HAP-1 (cell line): ENCODE measurements at places on chromosomes 2 and 18.

- DNase-seq: no peak
Observed at GRCh38 chr18:56127322-56128099, 510.9 kb downstream of the TXNL1 start.

DNA sequence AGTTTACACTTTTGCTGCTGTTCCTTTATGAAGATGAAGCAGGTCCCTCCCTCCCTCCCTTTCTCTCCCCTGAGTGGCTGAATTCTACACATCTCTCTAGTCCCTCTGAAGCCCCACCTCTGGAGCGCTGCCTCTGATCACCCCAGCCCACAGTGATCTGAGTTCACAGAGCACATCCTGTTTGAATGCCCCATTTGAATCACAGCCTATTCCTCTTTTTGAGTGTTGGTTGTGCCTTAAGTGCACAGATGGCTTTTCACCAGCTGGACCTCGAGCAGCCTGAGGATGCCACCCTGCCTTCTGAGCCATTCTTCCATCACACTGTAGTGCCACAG, 87.1 kb downstream of the ITGB1BP1 start:
- no peak for DNase-seq

GRCh38 chr2:227153307-227153706, 10.7 kb downstream of the COL4A4 start:
- DNase-seq: no peak

GRCh38 chr2:164826293-164827243, 15.1 kb downstream of the COBLL1 start:
- no peak for DNase-seq

- no peak for DNase-seq
Observed at GRCh38 chr2:20185176-20186022, 39.5 kb downstream of the SDC1 start.

DNA sequence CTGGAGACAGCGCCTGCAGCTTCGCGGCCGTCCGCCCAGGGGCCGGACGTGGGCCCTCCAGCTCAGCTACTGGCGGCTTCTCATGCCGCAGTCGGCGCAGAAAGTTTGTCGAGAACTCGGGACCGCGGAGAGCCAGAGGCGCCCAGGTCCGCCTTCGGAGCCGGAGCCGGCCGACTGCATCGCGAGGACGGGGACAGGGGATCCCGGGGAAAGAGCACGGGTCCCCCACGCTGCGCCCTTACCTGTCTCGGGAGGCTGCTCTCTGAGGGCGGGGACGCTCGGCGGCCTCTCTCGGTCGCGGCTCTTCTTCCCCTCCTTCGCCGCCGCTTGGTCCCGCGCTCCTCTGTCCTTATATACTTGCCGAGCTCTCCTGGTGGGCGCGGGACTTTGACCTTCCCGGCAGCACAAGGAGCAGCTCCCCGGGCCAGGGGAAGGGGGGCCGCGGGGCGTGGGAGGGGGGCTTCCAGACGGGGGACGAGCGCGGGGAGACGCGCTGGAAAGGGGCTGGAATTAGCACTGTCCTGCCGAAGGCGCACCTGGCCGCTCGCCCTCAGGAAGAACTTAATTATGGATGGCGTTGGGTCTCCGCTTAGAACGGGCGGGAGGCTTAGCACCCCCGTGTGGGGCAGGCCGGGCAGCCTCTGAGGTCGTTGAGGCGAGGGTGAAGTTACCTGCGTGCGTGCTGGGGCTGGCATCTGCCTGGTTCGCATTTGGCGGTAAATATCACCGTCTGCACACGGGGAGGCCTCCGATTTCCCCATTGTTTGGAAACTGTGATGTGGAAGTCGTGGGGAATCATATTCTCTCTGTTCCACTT, at the start of gene POMC:
POMC (minus strand) TSS at position 325 of the 817 bp plus-strand sequence. CDS start 3,808 bp downstream, outside the sequence.
- DNase-seq: peak; percentile 15

DNA sequence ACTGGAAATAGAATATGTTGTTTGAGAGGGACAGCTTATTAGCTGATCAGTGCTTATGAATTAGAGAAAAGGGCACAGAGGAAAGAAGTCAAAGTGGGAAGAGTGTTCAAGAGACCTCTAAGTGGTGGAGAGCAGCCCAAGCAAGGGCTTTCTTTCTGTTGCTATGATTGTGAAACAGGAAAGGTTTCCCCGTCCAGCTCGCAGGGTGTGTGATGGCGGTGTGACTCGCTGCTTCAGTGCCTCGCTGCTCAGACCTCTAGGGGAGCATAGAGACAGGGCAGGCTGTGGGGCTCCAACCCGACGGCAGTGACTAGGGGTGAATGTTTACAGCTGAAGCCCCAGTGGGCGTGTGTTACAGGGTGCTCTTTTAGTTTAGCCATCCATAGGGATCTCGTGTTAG, 166.5 kb upstream of the COPS8 start:
- DNase-seq: no peak

GRCh38 chr18:30386624-30387023, 655.9 kb downstream of the DSC3 start:
- no peak for DNase-seq

GRCh38 chr2:74278694-74279093, 64.5 kb downstream of the SLC4A5 start:
- DNase-seq: no peak

DNA sequence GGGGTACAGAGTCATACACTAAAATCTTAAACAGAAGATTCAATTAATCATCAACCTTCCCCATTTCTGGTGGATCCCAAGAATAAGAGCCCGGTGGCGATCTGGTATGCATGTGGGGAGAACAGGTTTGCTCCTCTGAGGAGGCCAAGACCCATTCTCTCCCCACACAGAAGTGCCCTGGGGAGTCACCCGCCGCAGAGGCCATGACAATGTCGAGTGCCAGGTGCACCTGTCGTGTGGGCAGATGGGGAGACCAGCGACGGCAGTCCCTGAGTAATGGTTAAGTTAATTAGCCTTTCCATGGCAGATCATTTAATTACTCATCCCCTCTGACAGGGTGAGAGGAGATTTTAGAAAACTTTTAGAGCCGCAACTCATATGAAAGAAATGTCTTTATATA, 345.0 kb downstream of the NCKAP5 start:
- DNase-seq: no peak

DNA sequence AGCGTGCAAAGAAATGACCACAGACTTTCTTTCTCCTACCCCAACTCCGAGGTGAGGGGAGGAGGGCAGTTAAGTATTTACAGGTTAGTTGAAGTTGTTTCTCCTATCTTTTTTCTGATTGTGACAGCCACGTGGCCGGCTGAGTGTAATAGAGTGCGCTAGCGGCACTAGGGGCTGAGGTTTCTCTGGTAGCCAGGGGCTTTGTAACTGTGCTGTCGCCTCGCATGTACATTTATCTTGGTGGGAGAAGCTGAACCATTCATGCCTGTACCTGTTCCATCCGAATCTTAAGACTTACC, 214.1 kb upstream of the STON1 start:
- DNase-seq: peak; percentile 61

DNA sequence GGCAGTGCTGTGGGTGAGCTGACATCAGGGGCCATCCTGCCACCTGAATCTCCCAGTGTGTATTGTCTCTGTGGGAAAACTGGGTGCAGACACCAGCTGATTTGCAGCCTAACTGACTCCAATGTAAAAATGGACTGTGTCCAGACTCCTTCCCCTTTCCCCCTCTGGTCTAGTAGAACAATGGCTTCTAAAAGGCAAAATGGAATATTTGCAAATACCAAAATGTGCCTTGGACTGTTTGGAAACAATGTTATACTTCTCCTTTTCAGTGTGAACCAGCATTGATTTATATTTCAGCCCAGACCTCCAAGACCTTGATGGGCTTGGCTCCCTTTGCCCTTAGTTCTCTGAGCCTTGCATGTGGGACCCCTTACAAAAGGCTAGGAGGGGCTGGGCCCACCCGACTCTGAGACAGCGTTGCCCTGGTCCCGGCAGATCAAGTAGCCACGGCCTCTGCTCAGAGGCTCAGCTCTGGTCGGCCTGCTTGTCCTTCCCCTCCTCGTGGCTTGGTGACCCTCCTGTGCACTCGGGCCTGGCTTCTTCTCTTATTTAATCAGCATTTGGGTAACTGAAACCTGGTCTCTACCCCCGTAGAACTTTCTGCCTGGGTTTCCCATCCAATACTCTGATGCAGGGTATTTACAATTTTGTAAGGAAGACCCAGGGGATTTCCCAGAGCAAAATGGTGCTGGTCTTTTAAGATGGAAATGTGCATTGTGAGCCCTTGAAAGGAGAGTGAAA, 18.0 kb upstream of the ACKR3 start:
- DNase-seq: no peak

- no peak for DNase-seq
Observed at GRCh38 chr2:112155331-112156151, 17.4 kb downstream of the FBLN7 start.

DNA sequence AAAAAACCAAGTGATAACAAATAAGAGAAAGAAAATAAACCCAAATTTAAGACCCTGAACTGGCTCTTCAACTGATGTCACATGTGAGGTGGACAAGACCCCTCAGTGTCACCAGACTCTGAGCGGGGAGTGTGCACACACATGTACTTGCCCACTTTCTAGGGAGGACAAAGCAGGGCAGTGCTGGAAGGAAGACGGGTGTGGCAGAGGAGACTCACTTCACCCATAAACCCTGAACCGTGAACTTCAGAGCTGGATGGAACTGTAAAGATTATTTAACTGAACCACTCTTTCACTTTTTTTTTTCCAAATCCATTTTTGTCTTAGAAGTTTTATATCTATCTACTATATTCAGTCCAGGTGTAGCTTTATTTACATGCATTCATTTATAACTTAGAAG, 12.3 kb downstream of the PLA2R1 start:
- no peak for DNase-seq

DNA sequence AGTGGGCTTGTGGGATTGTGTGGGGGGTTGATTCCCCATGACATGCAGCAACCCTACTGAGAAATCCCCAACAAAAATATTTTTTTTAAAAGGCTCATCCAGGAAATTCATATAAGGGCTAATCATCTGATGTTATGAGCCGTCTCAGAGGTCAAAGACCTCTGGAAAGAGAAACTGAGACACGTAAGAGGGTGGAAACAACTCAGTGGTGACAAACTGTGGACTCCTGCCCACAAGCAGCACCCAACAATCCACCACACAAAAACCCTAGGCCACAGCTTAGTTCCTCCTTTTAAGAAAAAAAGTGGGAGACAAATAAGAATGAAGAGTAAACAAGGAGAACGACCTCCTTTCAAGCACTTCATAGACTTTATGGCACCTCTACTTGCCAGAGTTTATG, 1096.1 kb upstream of the NRXN1 start:
- no peak for DNase-seq

DNA sequence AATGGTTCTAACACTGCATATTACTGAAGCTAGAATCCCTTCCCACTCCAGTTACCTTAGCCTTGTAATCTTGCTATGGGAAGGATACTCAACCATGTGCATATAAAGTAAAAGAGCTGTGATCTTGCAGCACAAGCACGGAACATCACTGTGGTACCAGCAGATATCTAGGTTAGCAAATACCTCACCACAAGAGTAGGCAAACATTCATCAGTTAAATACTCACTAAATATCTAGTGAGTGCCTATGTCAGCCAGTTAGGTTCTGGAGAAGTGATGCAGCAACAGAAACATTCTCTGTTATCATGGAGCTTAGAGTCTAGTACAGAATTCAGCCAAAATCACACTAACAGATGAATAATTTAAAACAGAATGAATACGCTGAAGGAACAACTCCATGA, 349.6 kb upstream of the UBE2E3 start:
- no peak for DNase-seq

GRCh38 chr2:42752314-42752713, 11.6 kb downstream of the OXER1 start:
- no peak for DNase-seq

DNA sequence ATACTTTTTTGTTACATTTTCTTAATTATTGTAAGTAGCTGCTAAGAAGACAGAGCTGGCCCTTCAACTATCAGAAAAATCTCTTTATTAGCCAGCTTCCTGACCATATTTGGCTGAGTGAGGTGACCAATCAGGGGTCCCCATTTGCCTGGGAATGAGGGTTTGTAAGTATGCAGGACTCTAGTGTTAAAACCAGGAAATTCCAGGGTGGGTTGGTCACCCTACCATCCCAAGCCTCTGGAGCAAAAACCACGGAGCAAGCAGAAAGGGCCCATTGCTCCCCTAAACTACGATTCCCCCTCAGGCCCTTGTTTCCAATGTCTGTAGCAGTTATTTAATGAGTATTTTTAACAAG, 165.6 kb upstream of the NCKAP5 start:
- DNase-seq: no peak
